ENCODE measurements at places on chromosomes 4 and X. TPM values are rescaled to one million over a fixed set of nuclear protein-coding genes. Genes with fewer than 3 reads are reported as not detected.

MFAP3L gene
- 1.8 TPM for total RNA-seq

GAGE12J gene
- total RNA-seq: not detected

HS3ST1 gene
- 0.50 TPM for total RNA-seq

FRMD7 gene
- total RNA-seq: not detected

FOXP3 gene
- total RNA-seq: not detected

ZFYVE28 gene
- 7.7 TPM for total RNA-seq

ASB12 gene
- total RNA-seq: 36.3 TPM

GUCY1A1 gene
- 7.2 TPM for total RNA-seq

PCDH19 gene
- total RNA-seq: 1.2 TPM

Data from psoas muscle (tissue), 8 donors.